ENCODE measurements at places on chromosomes 11 and 22.

GRCh38 chr11:66328302-66329144, 7.7 kb downstream of the RIN1 start:
- DNase-seq: peak; percentile 61

- no peak for DNase-seq
Observed at GRCh38 chr22:20829491-20830134, 29.0 kb downstream of the PI4KA start.

GRCh38 chr11:115505175-115505574, 960 bp upstream of the CADM1 start:
- DNase-seq: no peak

GRCh38 chr11:44880511-44880910, 70.2 kb downstream of the TP53I11 start:
- no peak for DNase-seq

- no peak for DNase-seq
Observed at GRCh38 chr11:95545116-95545875, 244.3 kb downstream of the FAM76B start.

GRCh38 chr11:62976109-62976508, 8.7 kb downstream of the SLC22A6 start:
- DNase-seq: no peak

DNA sequence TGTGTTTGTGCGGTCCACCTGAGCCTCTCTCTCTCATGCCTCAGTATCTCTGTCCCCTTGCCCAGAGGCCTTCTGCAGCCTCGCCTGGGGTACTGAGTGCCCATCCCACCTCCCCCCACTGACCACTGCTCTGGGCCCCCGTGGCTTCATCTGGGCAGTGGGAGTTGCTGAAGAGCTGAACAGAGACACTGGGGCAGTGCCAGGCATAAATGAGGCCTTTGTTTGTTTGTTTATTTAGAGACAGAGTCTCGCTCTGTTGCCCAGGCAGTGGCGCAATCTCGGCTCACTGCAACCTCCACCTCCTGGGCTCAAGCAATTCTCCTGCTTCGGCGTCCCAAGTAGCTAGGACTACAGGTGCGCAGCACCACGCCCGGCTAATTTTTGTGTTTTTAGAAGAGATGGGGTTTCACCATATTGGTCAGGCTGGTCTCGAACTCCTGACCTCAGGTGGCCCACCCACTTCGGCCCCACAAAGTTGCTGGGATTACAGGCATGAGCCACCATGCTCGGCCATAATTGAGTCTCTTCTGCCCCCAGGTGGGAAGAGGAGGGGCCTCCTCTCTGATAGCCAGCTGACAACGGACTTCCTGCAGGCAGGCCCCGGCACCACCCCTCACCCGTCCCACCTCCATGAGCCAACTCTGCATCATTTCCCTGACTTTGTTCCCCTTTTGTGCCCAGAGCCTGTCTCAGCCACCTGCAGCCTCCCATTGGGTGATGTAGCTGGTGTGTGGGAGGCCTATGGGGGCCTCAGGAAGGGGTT, 9.3 kb downstream of the CRYBB3 start:
- no peak for DNase-seq

- no peak for DNase-seq
Observed at GRCh38 chr11:38005597-38005996, 1407.6 kb upstream of the RAG2 start.

DNA sequence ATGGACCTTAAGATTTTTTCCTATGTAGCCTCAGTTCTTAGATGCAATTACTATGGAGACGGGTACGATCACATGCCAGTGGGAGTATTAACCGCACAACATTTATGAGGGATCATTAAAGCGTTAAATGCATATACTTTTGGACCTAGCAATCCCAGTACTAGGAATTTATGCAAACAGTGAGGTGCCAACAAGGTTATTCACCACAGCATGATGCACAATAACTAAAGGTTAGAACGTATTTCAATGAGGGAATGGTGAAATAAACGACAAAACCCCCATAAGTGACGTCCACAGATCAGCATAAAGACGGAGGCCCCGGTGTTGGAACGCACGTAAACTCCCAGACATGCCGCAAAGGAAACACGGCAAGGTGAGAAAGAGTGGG, 539 bp downstream of the SIRT3 start:
- peak; percentile 60 for DNase-seq

GRCh38 chr11:133887692-133888332, 42.5 kb upstream of the SPATA19 start:
- no peak for DNase-seq

DNA sequence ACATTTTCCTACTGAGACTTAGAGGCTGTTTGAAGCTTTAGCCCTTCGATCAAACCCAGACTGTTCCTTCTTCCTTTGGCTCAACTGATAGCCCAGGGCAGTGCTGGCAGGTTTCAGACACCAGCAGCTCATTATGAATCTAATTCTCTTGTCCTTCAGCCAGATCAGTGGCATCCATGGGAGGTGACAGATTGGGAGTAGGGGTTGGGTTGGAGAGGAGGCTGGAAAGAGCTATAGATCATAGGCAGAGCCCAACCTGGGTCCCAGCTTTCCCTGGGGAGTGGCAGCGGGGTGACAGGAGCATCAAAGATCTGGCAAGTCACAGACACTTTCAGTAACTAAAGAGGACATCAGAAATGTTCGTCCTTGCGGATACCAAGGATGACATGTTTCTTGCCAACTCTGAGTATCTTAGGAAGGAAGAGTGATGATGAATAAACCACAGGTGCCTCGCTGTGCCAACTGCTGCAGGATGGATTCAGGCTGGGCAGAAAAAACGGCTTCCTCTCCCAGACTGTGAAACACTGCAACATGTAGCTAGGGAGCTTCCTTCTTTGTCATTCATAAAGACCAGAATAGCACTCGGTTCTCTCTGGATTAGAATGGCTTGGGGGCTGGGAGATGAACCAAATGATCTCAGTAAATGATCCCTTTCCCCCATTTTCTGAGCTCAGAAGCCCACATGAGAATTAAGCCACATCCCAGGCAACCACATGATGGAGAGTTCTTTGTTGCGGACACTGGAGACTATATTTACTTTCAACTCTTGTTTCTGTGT, 19.1 kb downstream of the ABCC8 start:
- DNase-seq: no peak

- no peak for DNase-seq
Observed at GRCh38 chr22:40156001-40156516, 21.7 kb upstream of the TNRC6B start.

- no peak for DNase-seq
Observed at GRCh38 chr11:131240421-131240820, 130.0 kb upstream of the NTM start.

DNA sequence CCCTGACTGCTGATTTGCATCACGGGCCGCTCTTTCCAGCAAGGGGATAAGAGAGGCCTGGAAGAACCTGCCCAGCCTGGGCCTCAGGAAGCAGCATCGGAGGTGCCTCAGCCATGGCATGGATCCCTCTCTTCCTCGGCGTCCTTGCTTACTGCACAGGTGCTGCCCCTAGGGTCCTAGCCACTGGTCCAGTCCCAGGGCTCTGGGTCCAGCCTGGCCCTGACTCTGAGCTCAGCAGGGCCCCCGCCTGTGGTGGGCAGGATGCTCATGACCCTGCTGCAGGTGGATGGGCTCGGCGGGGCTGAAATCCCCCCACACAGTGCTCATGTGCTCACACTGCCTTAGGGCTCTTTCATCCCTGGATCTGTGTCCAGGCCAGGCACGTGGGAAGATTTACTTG, 7.0 kb upstream of the IGLL5 start:
- DNase-seq: no peak

DNA sequence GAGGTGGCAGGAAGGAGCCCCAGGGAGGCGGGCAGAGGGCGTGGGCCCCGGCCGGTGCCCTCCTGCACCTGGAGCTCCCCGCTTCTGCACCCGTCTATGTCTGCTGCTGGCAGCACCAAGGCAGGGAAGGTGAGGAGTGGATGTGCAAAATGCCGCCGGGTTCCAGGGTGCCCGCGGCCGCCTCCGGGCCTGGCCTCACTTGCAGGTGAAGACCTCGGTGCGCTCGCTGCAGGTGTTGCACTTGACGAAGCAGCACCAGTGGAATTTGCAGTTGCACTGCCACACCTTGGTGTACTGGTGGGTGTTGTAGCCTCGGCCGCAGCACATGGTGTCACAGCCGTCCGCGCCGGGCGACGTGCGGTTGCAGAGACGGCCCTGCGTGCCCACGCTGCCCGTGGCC, 54.3 kb downstream of the WNT7B start:
- DNase-seq: no peak

DNA sequence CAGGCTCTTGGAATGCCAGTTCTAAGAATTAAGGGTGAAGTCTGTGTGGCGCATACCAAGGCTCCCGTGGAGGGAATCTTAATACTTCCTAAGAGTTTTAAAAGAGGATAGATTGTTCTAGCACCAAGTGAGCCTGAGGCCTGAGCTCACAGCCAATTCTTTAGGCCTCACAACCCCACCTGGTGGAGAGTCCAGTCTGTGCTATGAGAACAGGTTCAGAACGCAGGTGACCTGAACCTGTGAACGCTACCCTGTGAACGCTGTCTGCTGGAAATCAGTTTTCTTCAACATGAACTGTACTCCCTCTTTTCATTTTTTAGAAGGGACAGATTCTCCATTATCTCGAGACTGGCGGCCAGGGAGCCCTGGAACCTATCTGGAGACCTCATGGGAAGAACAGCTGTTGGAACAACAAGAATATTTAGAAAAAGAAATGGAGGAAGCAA, 43.2 kb upstream of the DLAT start:
- DNase-seq: peak; percentile 19

GRCh38 chr11:114586797-114587196, 8.8 kb downstream of the NXPE4 start:
- no peak for DNase-seq

DNA sequence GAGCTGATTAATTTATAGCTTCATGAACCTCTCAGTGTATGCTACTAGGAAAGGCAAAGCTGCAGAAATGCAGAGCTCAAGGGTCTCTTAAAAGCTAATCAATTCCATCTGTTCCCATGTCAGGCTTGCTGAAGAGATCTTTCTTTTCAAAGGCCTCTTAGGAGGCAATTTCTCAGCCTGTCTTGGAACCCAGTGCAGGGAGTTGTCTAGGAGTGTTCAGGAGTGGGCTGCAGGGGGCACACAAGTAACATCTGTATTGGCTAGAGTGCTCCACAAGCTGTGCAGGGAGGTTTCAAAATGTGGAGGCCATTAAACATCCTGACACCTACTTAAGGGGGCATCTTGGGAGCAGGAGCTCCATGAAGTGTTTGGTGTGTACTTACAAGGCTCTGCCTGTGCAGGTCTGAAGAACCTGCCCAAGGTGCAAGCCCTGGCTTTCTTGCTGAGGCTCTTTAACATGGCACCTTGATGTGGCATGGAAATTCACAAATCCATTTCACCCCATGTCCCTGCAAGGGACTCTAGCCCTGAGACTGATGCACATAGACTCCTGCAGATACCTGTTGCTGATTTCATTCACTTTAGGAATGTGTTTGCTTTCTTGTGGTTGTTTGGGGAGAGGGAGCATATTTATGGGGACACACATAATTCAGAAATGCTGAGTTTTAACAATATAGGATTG, 134.7 kb downstream of the ME3 start:
- no peak for DNase-seq

GRCh38 chr11:82398300-82398815, 335.3 kb downstream of the FAM181B start:
- DNase-seq: no peak

DNA sequence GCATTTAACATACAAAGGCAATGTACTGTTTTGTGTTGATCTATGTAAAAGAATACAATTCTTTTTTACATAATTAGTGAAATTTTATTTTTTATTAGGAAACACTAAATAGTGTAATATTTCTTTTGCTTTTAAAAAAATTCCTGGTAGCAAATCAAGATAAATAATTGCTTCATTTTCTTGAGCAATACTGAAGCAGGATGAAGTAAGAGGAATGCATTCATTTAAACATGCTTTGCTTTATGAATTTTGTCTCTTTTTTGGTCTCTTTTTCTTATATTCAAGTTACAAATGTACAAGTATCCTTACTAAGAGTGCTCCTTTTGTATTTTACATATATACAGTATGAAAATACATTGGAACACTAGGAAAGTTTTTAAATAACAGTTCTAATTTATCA, 144.4 kb upstream of the TEAD1 start:
- no peak for DNase-seq

DNA sequence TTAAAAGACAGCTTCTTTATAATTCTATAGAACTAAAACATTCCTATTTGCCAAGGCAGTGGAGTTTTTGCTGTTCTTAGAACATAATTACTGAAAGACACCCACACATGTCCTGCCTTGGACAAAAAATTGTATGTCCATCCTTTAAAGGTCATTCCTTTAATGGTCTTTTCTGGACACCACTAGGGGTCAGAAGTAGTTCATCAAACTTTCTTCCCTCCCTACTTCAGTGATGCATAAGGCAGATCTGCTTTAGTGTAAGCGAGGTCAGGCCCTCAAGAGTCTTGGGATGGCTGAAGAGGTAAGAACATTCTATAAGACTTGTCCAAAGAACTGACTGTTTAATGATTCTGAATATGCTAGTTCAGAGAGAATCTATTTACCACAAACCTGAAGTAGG, 4.3 kb upstream of the OR51V1 start:
- DNase-seq: no peak

- DNase-seq: no peak
Observed at GRCh38 chr11:78149646-78150045, 10.2 kb upstream of the ALG8 start.

DNA sequence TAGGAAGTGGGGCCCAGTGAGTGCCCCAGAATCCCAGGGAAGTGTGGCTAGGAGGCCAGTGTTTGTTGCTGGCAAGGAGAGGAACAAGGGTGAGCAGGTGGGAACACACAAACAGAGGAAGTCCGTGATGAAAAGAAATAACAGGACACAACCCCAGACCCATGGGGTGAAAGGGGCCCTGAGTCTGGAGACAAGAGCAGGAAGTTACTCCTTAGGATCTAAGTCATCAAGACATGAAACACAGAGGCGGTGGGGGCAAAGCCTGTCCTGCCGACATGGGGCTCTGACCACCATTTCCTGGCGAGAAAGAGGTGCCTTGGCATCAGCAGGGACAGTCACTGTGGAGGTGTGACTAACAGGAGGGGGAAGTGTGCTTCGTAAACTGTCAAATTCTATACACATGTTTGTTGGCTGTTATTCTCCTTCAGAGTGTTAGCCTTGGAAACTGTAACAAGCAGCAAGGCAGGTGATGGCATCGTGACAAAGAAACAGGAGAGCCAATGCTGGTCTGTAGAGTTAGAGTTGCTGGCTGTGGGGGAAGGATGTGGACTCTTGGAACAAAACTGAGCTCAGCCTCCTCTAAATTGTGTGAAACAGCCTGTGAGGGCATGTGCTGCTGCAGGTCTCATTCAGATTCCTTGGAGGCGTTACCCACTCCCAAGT, 21.7 kb downstream of the CHST1 start:
- DNase-seq: no peak

- DNase-seq: no peak
Observed at GRCh38 chr22:24699876-24700275, 74.6 kb downstream of the PIWIL3 start.
